Caudate nucleus (tissue), 63 donors: ENCODE measurements at places on chromosomes 12 and 14.

- no peak for DNase-seq
Measured at GRCh38 chr12:31524791-31525495, 66.0 kb downstream of the DENND5B start.

DNA sequence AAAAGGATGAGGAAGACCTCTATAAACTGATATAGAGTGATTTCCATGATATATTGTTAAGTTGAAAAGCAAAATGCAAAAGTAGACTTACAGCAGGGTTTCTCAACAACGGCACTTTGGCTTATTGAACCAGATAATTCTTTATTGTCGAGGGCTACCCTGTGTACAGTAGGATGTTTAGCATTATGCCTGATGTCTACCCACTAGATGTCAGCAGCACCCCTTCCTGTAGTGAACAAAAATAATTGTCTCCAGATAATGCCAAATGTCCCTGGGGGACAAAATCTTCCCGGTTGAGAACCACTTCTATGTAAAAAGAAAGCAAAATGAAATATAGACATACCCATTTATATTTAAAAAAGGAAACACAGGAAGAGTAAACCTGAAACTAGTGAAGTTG lies 32.4 kb downstream of the ABCD2 start:
- DNase-seq, result no peak

DNA sequence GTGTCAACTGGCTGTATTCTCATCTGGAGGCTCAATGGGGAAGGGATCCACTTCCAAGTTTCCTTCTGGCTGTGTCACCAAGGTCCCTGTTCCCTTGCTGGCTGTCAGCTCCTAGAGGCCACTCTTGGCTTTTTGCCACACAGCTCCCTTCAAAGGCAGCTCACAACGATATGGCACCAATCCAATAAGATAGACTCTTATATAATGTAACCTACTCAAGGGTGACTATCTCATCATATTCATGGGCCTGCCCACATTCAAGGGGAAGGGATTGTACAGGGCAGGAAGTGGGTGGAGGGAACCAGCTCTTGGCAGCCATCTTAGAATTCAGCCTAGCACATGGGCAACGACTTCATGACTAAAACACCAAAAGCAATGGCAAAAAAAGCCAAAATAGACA lies 98.7 kb upstream of the PLXNC1 start:
- no peak for DNase-seq

GRCh38 chr12:119204131-119204530 lies 25.4 kb downstream of the HSPB8 start:
- no peak for DNase-seq

- peak; percentile 35 for DNase-seq
Measured at GRCh38 chr12:109264095-109264942, 44.8 kb downstream of the FOXN4 start.

GRCh38 chr12:119090865-119091264 lies 87.9 kb upstream of the HSPB8 start:
- DNase-seq, result no peak

- no peak for DNase-seq
Measured at GRCh38 chr14:91377700-91378652, 39.6 kb downstream of the CCDC88C start.

DNA sequence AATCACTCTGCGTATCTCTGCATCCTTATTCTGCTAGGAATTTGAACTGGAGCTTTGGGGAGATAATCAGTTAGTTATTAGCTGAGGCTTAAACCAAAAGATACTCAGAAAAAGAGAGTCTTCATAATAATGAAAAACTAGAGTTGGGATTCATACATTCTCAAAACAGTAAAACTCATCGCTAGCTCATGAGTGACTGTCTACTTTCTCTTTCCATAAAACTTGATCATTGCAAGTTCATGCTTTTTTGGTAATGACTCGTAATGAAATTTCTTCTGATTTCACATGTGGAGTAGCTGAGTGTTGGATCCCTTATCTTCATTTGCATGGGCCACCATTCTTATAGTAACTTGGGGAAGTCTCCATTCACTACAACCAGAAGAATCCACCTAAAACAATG lies 397.7 kb downstream of the PDZRN4 start:
- no peak for DNase-seq

DNA sequence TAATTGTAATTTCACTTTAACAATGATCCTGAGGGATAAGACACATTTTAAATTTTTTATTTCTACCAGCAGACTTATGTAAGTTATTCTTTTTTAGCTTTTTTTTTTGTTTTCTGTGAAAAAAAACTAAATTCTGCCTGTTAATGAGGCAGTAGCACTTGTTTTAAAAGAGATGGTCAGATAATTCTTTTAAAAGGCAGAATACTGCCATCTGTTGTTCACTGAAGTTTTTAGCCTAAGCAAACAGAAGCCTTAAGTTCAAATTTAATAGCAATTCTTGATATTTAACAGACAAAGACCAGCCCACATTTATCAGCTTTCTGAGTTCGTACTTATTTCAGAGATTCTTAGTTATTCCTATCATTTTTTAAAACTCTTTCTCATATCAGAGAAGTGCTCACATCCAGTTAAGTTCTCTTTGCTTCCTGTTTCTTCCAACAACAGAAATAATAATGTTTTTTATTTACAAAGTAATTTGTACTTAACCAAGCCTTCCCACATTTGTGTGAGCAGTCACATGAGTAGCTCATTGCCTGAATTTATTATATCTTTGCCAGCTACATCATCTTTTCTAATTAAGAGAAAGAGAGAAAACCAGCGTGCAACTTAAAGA lies 93.4 kb upstream of the SLCO1C1 start:
- DNase-seq, result no peak

DNA sequence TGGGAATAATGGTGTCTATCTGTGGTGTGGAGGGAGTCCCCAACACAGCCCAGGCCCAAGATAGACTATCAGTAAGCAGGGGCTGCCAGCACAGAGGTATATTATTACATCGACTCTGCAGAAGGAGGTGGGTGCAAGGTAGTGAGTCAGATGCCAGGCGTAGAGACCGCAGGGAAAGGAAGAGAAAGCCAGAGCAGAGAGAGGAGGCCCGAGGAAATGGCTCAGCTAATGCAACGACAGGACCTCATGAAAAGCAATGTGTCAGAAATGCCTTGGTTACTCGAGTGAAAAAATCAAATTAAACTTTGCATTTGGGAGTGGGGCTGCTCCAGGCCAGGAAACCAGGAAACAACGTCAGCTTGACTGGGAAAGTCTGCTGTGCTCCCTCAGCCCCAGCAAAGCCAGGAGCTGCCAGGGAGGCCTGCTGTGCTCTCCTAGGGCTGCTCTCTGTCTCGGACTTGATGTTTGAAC lies 173.2 kb downstream of the SUDS3 start:
- no peak for DNase-seq

DNA sequence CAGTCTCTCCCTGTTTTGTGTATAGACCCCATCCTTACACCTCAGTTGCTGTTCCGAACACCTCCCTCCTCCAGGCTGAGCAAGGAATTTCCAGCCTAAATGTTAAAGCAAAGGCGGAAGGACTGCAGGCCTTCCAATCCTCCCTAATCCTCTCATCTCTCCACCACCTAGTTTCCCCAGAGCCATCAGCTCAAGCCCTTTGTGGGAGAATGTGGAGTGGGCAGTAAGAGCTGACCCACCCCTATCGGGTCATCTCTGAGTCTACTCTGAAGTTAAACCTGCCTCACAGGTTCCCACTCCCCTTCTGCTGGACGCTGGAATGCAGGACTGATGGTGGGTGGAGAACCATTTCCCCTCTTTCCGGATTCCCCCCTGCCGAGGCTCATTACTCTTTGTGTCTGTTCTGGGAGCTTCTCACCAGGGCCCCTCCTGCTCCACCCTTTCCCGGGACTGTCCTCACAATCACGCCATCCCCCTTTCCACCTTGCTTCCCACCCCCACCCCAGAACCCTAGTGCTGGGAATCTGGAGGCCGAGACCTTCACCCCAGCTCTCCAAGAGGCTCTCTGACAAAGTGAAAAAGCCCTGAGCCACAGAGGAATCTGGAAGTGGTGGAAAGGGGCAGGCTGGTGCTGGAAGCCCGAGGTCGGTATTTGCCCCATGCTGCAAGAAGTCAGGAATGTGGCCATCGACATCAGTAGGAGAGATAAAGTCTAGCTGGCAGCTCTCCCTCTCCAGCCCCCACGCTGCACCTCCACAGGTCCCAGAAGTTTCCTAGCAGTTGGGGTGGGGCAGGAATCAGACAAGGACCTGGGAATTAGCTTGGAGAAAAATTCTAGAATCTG lies 3.3 kb upstream of the KRT18 start:
- DNase-seq, result no peak

- no peak for DNase-seq
Measured at GRCh38 chr12:48446161-48446776, 26.1 kb upstream of the ANP32D start.
